BE2C (cell line): ENCODE measurements at places on chromosomes 13 and 19.

DNA sequence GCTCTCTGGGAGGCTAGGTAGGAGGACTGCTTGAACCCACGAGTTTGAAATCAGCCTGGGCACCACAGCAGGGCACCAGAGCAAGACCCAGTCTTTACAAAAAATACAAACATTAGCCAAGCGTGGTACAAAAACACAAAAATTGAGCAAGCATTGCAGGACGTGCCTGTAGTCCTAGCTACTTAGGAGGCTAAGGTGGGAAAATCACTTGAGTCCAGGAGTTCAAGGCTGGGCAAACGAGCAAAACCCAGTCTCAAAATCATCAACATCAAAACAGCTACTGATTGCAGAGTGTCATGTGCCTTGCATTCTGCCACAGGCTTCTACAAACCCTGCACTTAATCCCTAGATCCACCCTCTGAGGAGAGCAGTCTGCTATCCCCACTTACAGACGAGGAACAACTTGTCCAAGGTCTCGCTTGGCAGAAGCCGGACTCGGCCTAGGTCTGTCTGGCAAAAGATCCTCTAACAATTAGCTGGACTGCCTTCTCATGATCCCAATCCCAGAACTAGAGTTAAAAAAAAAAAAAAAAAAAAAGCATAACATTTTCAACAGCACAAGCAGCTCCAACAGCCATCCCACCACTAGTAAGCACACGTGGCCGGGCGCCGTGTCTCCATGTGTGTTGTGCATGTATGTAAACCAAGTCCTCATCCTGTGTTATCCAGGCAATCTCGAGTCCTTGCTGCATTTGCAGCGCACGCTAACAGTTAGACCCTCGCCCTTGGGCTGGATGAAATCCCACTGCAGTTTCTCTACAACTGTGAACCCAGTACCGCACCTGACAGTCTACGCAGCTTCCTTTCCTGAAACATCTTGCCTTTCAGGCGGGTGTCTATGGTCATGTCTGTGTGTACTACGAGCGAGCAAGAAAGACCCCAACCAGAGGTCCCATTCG, 2.0 kb downstream of the PPP6R1 start:
- DNase-seq: no peak

DNA sequence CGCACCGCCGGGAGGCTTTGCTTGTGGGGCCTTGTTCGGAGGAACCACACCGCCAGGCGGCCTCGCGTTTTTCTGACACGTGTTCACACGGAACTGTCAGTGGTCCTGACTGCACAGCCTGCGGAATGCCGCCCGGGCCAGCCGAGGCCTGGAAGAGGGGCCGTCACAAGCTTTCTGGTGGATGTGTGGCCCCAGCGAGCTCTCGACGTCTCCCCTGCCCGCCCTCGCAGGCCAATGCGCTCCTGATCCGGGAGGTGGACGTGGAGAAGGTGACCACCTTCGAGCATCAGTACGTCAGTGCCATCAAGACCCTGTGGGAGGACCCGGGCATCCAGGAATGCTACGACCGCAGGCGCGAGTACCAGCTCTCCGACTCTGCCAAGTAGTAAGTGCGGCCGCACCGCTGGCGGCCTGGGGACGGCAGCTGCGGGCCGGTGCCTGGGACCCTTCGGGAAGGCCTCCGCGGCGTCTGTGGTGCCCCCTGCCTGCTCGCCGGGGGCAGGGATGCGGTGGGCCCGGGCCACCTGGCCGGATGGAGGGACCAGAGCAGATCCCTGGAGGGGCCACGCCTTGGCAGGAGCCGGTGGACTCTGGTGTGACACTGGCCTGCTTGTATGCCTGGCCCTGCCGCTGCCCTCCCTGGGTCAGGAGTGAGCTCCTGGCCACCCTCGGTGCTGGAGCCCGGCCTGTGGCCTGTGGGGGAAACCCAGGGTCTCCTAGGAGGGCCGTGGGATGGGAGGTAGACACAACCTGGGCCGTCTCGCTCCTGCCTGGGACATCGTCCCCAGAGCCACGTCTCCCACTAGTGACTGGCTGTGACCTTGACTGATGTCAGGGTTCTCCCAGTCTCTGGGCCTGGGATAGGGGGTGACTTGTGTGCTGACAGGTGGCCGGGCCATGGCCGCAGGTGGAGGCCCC, 19.2 kb downstream of the GNA11 start:
- DNase-seq: peak; percentile 9

DNA sequence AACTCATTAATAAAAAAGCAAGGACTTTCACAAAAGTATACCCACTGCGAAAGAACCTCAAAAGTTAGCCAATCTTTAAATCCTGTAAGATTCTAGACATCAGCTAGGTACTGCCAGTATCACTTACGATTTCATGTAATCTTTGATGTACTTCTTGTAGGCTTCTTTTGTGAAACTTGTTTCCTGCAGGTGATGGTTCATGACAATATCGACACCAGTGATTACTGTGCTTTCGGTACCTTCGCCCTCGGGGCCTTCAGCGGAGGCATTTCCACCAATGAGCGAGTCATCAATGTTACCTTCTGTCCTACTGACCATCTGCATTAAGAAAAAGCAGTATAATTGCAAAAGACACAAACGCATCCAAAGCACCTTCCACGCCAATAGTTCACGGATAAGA, 1.1 kb downstream of the TPT1 start:
- no peak for DNase-seq

DNA sequence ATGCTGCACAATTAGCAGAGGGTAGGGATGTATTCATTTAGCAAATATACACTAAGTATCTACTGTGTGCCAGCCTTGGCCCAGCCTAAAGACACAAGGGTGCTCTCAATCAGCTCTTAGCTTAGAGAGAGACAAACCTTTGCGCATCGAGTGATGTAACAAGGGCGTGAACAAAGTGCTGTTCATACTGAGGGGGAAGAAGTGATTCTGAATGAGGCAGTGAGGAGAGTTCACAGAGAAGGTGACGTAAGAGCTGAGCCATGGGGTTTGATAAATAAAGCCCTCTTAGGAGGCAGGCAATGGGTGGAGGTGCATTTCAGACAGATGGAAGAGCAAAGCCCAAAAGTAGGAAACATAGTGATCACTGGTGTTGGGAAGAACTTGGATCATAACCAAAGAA, 68.5 kb downstream of the FLT1 start:
- no peak for DNase-seq

GRCh38 chr13:75607447-75607846, 28.7 kb upstream of the LMO7 start:
- no peak for DNase-seq

GRCh38 chr13:27783111-27783510, 9.2 kb upstream of the GSX1 start:
- no peak for DNase-seq

DNA sequence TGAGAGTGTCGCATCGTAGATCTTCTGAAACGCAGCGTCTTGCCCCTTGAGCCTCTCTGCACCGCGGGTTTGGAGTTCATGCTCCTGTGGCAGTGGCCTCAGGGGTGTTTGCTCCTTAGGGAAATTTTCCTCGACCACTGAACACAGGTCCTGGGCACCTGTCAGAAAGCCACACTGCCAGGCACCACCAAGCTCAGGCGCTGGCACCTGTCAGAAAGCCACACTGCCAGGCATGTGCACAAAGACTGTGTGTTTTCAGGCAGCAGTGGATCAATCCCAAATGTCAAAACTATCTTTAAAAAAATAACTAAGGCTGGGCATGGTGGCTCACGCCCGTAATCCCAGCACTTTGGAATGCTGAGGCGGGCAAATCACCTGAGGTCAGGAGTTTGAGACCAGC, 87.1 kb downstream of the ATP11A start:
- no peak for DNase-seq

GRCh38 chr13:30045916-30046704, 195.7 kb upstream of the UBL3 start:
- no peak for DNase-seq

GRCh38 chr13:48574041-48574796, 41.3 kb upstream of the RCBTB2 start:
- no peak for DNase-seq

DNA sequence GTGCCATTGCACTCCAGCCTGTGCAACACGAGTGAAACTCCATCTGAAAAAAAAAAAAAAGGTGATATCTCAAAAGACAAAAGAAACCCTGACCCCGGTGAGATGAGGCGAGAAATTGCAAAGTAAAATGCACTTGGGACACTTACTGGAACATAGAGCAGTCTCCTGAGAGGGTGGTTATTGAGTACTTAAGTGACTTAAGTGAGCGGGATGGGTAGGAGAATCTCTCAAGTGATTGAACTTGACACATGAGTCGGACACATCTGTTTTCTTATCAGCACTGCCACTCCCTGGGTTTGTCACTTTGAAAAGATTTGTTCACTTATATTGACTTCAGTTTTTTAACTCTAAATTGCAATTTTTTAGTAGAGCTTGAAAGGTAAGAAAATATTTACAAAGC, 2.8 kb downstream of the ZNF429 start:
- no peak for DNase-seq

- no peak for DNase-seq
Measured at GRCh38 chr19:43498233-43498842, 6.2 kb downstream of the PHLDB3 start.

DNA sequence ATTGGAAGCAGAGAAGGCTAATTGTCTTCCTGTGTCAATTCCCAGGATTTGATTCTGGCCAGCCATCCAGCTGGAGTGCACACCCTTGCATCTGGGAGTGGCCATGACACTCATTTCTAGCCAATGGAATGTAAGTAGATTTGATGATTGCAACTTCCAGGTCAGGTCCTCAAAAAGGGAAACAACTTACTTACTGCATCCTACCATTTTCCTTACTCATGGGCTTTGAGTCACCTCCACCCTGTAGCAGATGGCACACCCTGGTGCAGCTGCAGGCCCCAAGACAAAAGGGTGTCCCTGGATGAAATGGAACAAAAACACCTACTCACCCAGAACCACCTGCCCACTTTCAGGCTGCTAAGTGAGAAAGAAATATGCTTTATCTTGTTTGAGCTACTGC, 27.3 kb upstream of the MPHOSPH8 start:
- no peak for DNase-seq

DNA sequence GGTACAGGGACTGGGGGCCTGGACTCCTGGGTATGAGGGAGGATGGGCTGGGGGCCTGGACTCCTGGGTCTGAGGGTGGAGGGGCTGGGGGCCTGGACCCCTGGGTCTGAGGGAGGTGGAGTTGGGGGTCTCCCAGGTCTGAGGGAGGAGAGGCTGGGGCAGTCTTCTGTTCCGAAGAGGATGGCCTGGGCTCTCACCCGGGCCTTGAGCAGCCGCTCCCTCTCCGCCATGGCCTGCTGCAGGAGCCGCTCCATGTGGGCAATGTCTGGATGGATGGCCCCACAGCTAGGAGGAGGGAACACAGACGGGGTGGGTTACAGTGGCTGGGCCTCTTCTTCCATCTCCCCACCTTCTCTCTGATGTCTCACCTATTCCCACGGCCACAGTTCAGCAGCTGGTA, 18.1 kb downstream of the PHLDB3 start:
- no peak for DNase-seq
